D721Med (cell line): ENCODE measurements at places on chromosomes 16 and 17.

- DNase-seq: no peak
These were observed 123.8 kb upstream of the RPL38 start for GRCh38 chr17:74079537-74080300.

- no peak for DNase-seq
These were observed 277.4 kb upstream of the XYLT1 start for GRCh38 chr16:17748044-17748719.

- DNase-seq: no peak
These were observed 234.7 kb downstream of the KATNIP start for GRCh38 chr16:27784351-27785306.

GRCh38 chr17:77282524-77283515 lies 142.1 kb downstream of the SEC14L1 start:
- no peak for DNase-seq
